Activated CD4-positive, alpha-beta T cell treated with anti-CD3 and anti-CD28 coated beads, Interleukin-2, amount 50 U/mL, for 48 hours (primary cell): ENCODE measurements at places on chromosomes 13 and 19.

DNA sequence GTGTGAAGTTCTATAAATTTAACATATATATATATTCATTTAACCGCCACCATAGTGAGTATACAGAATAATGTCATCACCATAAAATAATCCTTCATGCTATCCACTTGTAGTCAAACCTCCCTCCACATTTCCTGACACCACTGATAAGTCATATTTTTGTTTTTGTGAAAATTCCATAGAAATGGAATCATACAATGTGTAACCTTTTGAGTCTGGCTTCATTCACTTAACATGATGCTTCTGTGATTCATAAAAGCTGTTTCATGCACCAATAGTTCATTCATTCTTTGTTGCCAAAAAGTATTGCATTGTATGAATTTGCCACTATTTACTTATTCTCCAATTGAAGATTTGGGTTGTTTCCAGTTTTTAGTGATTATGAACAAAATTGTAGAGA is 497.5 kb upstream of the PCDH20 start:
- DNase-seq: no peak

GRCh38 chr19:19059018-19059836 is 4.6 kb upstream of the SLC25A42 start:
- no peak for DNase-seq

GRCh38 chr19:55406826-55407549 is 600 bp downstream of the UBE2S start:
- DNase-seq: no peak

GRCh38 chr13:30564489-30564888 is 53.2 kb upstream of the USPL1 start:
- DNase-seq: no peak

- no peak for DNase-seq
Observed at GRCh38 chr19:2750808-2751437, 11.1 kb upstream of the SLC39A3 start.

GRCh38 chr13:100604918-100605710 is 16.5 kb upstream of the GGACT start:
- no peak for DNase-seq
